ENCODE measurements at places on chromosomes 13 and 19.

GRCh38 chr13:44293908-44294735, 79.5 kb upstream of the SERP2 start:
- DNase-seq, result no peak

GRCh38 chr13:58906329-58907007, 1257.3 kb downstream of the DIAPH3 start:
- DNase-seq, result no peak

DNA sequence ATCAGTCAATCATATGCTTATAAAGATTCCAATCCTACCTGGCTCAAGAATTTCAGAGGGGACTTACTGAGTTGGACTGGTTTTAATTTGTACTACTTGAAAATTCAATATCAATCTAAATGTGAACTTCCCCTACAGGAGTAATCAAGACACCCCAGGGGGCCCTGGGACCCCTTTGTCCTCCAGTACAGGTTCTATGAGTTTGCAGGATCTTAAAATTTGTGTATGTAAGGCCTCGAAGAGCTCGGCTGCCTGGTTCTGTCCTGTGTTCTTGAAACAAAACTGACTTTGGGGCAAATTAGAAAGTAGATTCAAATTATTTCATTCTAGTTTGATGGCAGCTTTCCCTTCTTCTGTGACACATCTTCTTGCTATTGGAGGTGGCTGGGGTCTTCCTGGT, 261.3 kb downstream of the KCNRG start:
- no peak for DNase-seq

GRCh38 chr13:27257648-27258253, 6.4 kb downstream of the RPL21 start:
- DNase-seq, result no peak

- no peak for DNase-seq
Observed at GRCh38 chr13:72290962-72291681, 424.1 kb upstream of the DACH1 start.

DNA sequence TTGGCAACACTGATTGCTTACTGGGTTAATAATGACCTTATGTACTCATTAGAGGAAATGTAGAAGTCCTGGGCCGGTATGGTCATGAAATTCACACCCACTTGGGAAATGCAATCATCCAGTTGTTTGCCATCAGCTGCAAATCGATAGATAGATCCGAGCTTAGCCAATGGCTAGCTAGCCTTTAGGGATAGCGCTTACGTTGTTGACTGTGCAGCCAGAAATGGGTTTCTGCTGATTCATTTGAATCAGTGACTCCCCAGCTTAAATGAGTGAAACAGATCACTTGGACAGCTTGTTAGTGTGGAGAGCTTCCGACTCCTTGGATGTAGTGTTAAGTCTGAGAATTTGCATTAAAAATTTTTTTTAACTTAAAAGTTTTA, 11.8 kb downstream of the IL17D start:
- DNase-seq, result no peak

DNA sequence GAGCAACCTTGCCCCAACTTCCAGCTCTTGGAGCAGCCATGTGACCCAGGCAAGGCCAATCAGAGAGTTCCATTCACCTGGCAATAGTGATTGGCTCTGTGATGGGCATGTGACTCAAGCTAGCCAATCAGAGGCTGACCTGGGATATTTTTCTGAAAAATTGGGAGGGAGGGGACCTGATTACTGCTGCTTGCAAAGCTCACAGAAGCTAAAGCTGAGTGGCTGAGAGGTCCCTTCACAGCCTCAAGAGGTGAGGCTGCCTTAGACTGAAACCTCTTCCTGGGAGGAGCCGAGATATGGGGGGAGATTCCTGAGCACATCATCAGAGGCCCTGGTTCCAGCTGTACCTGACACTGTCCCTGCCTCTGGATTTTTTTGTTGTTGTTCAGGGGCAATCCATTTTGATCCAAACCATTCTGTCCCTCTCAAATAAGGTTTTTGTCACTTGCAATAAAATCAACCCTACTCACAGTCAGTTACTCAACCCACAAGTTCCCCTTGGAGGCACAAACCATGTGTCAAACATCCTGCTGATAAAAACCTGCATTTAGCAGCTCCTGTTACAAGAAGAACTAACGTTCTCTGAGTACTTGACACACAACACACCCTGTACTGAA, 4.8 kb downstream of the CIB3 start:
- DNase-seq, result no peak

GRCh38 chr13:66835040-66835628, 395.0 kb downstream of the PCDH9 start:
- DNase-seq, result peak; percentile 80

DNA sequence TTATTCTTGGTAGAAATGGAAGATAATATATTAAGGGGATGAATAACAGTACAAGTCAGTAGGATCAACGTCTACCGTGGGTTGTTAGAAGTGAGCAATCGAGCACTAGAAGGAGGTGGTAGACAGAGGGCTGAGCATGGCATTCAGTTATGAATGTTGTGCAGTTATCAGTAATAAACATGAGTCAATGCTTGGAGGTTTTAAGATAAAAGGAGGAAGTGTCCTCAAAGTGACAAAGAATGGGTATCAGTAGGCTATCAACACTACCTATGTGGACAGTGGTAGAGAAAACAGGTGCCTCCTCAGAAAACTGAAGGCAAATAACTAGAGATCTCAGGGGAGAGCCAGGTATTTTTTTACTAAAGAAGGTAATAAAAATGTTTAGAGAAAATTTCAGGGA, 1607.0 kb downstream of the PCDH9 start:
- no peak for DNase-seq

GRCh38 chr19:30309905-30310601, 62.1 kb upstream of the ZNF536 start:
- no peak for DNase-seq

DNA sequence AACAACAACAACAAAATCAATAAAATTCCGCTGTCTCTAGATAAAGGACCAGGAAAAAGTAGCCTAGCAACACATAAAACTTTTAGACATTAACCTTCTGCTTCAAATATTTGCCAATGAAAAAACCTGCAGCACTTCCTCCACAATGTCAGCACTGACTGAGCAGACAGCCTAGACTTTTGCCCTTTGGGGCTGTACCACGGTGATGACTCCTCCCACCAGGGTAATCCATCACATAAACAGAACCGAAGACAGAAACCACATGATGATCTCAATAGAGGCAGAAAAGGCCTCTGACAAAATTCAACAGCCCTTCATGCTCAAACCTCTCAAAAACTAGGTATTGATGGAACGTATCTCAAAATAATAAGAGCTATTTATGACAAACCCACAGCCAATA, 30.2 kb upstream of the TRPC4 start:
- peak; percentile 25 for DNase-seq

GRCh38 chr19:35474104-35474503, 16.2 kb downstream of the KRTDAP start:
- DNase-seq, result no peak

GRCh38 chr19:7793493-7793892, 30.4 kb downstream of the CLEC4M start:
- no peak for DNase-seq

DNA sequence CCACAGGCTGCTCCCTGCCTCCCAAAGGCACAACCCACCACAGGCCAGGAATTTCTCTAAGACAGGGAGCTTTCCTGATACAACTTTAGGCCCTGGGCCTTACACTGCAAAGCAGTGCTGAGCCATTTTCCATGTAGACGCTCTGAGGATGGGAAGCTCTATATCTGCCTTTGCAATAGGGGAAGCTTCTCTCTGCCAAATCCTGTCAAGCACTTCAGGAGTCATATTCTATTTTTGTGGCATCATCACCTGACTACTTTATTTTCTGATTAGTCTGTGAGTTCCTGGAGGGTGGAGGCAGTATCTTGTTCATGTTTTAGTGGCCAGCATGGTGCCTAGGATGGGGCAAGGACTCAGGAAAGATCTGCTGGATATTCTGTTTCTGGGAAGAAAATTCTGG, 382.0 kb downstream of the ZNF536 start:
- no peak for DNase-seq

GRCh38 chr19:40421993-40422747, 3.6 kb downstream of the SERTAD1 start:
- no peak for DNase-seq

GRCh38 chr13:80782441-80782840, 441.5 kb upstream of the SPRY2 start:
- DNase-seq, result no peak

DNA sequence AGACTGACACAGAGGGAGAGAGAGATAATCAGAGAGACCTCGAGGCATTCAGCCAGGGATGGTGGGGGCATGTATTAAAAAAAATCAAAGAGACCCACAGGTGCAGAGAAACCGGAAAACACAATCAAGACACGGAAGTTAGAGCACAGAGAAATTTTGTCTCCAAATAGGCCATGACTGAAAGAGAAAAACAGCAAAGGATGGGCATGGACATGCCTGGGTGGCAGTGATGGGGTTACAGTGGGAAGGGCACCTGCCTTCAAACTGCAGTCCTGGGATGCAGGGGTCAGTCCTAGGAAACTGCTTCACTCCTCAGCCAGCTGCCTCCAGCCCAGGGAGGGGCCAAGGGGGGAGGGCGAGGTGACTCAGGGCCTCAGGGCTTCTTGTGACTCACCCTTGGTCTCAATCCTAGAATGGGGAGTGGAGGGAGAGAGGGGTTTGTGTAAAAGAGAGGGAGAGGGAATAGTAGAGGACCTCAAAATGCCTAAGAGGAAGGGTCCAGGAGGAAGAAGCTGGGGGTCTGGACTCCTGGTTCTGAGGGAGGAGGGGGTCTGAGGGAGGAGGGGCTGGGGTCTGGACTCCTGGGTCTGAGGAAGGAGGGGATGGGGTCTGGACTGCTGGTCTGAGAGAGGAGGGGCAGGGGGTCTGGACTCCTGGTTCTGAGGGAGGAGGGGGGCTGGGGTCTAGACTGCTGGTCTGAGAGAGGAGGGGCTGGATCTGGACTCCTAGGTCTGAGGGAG, 3.6 kb upstream of the KCNN4 start:
- DNase-seq, result no peak

- peak; percentile 49 for DNase-seq
Observed at GRCh38 chr13:103517066-103517767, 451.0 kb upstream of the SLC10A2 start.

- DNase-seq, result no peak
Observed at GRCh38 chr19:12721656-12722565, 1.8 kb downstream of the TNPO2 start.

- no peak for DNase-seq
Observed at GRCh38 chr19:17490411-17490810, 20.1 kb downstream of the SLC27A1 start.
